Body of pancreas (tissue), 4 donors: ENCODE measurements at places on chromosomes 16 and 17.
A peak's percentile ranks its signal among the peaks of the same experiment; 100 is the strongest.

- peaks cover 12% of the 10 kb centered on the region for H3K4me1 ChIP-seq
- H3K27ac ChIP-seq = no peak overlapping the region
- no peaks in the 10 kb centered on the region for H3K36me3 ChIP-seq
- DNase-seq = no peak
- H3K4me3 ChIP-seq = no peak overlapping the region
Observed at GRCh38 chr16:69165584-69165983, 21.4 kb upstream of the SNTB2 start.

DNA sequence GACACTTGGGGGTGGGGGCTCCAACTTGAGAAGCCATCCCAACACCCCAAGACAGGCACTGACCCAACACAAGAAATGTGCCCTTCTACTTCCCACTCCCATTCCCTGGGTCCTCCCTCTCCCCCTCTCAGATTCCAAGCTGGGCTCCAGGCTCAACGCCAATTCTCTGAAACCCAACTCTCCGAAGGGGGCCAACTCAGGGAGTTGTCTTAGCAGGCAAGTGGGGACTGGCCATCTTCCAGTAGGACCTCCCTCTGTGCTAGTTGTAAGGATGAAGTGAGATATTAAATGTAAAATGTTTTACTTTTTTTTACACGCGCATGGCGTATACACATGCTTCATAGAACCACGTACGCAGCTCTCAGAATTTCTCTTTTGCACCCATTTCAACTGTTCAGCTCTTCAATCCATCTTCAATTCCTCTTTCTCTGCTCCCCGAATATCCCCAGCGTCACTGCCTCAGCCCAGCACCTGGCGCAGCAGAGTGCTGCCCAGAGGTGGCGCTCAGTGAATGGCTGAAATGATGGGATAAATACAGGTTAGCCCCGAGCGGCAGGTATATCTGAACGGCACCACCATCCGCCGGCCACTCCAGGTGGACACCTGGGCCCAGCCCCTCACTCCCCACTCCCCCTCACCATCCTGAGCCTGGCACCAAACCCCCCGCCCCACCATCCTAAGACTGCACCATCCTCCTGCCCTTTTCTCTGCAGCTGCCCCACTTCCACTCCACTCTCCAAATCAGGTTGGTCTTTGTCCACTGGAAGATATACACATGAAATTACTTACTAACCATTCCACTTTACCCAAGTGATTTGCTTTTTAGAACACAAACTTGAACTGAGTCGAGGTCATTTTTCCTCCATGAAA is 43.9 kb upstream of the TNRC6C start:
- H3K4me3 ChIP-seq = no peak overlapping the region
- DNase-seq = peak; percentile 32
- H3K4me1 ChIP-seq = peaks cover 8% of the 10 kb centered on the region
- H3K27ac ChIP-seq = no peak overlapping the region

DNA sequence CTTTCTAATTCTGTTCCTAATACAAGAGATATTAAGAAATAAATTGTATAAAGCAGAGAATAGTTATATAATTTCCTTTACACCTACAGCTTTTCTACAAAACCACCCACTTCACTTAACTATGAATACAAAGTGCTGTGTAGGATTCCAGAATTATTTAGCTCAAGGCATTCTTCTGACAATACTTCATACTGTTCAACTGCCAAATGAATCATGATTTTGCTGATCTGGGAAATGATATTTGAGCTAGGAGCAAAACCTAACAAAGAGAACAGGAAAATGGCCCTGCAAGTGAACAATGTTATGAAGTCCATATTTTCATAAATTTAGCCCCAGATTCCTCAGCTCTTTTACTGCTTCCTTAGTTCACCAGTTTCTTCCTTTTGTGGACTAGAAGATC is 12.9 kb downstream of the BBS2 start:
- H3K27ac ChIP-seq = no peak overlapping the region
- DNase-seq = no peak
- H3K4me1 ChIP-seq = no peaks in the 10 kb centered on the region
- H3K27me3 ChIP-seq = no peaks in the 10 kb centered on the region
- H3K4me3 ChIP-seq = no peak overlapping the region

DNA sequence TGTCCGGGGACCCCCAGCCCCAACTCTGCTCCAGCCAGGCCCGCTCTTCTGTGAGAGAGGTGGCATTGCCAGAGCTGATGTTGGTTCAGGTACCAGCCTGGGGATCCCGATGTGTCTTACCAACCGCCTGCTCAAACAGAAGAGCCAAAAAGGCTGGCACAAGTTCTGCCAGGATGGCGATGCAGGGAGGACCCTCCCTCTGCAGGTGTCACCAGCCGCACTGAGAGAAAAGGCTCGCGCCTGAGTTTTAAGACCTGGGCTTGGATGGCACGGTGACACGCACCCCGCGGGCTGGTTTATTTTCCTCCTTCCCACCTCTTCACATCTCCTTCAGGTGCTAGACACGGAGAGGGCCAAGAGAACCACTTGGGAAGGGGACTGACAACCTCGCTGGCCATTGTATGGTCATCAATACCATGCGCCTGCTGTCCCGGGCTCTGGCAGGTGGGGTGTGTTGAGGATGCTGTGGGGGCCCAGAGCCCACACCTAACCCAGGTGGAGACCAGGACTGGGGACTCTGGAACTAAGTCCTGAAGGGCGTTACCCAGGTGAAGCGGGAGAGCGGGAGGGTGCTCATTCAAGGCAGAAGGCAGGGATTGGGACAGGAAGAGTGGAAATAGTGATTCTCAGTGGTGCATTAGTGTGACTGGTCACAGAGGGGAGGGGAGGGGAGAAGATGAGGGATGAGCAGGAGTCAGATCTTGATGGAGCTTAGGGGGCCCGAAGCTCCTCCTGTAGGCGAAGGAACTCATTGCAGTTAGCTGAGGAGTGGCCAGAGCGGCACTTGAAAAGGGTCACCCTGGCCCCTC is 16.3 kb downstream of the FOXJ1 start:
- no peak for DNase-seq
- H3K4me3 ChIP-seq = no peak overlapping the region
- H3K4me1 ChIP-seq = peaks cover 12% of the 10 kb centered on the region
- H3K27me3 ChIP-seq = peaks cover 4% of the 10 kb centered on the region

- no peaks in the 10 kb centered on the region for H3K36me3 ChIP-seq
- peaks cover 4% of the 10 kb centered on the region for H3K4me1 ChIP-seq
- H3K4me3 ChIP-seq = no peak overlapping the region
- no peak for DNase-seq
- no peak overlapping the region for H3K27ac ChIP-seq
- no peaks in the 10 kb centered on the region for H3K27me3 ChIP-seq
Observed at GRCh38 chr17:60832151-60832585, 154.5 kb downstream of the BCAS3 start.

- no peaks in the 10 kb centered on the region for H3K4me1 ChIP-seq
- H3K27ac ChIP-seq = no peak overlapping the region
- no peak for DNase-seq
- H3K4me3 ChIP-seq = no peak overlapping the region
- H3K36me3 ChIP-seq = no peaks in the 10 kb centered on the region
Observed at GRCh38 chr16:47574091-47575054, 113.2 kb downstream of the PHKB start.

DNA sequence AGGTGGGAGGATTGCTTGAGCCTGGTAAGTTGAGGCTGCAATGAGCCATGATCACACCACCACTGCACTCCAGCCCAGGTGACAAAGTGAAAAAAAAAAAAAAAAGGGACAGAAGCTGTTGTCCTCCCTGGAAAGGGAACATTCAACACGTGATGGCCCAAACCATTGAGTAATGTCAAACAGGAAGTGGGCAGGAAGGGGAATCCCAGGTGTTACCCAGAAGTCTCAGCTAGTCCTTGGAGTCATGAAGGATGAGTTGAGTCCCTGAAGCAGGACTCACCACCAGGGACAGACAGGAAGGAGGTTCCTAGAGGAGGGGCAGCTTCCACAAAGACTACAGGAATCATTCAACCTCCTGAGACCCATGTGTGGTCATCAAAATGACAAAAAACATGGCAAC is 19.8 kb upstream of the CMIP start:
- H3K27ac ChIP-seq = no peak overlapping the region
- H3K27me3 ChIP-seq = no peaks in the 10 kb centered on the region
- peaks cover 7% of the 10 kb centered on the region for H3K4me1 ChIP-seq
- DNase-seq = no peak
- H3K4me3 ChIP-seq = no peak overlapping the region

GRCh38 chr17:79796444-79796762 is 474 bp downstream of the CBX8 start:
- no peaks in the 10 kb centered on the region for H3K36me3 ChIP-seq
- DNase-seq = no peak
- H3K27ac ChIP-seq = peak overlapping the region; percentile 86
- H3K27me3 ChIP-seq = peaks cover 5% of the 10 kb centered on the region
- H3K4me1 ChIP-seq = peaks cover 48% of the 10 kb centered on the region

- H3K4me3 ChIP-seq = no peak overlapping the region
- no peaks in the 10 kb centered on the region for H3K36me3 ChIP-seq
- DNase-seq = peak; percentile 88
- H3K27ac ChIP-seq = peak overlapping the region; percentile 60
Observed at GRCh38 chr16:3364774-3365427, 9.2 kb downstream of the OR2C1 start.

- no peaks in the 10 kb centered on the region for H3K27me3 ChIP-seq
- DNase-seq = no peak
- H3K4me3 ChIP-seq = no peak overlapping the region
- no peak overlapping the region for H3K27ac ChIP-seq
- no peaks in the 10 kb centered on the region for H3K4me1 ChIP-seq
- no peaks in the 10 kb centered on the region for H3K36me3 ChIP-seq
Observed at GRCh38 chr17:66951605-66951953, 12.9 kb upstream of the CACNG4 start.

GRCh38 chr17:77778636-77779489 is 179.6 kb upstream of the TNRC6C start:
- no peak overlapping the region for H3K27ac ChIP-seq
- H3K27me3 ChIP-seq = peaks cover 6% of the 10 kb centered on the region
- DNase-seq = peak; percentile 26
- no peak overlapping the region for H3K4me3 ChIP-seq
- H3K36me3 ChIP-seq = no peaks in the 10 kb centered on the region

GRCh38 chr17:3659541-3660111 is 8.8 kb downstream of the TAX1BP3 start:
- DNase-seq = peak; percentile 48
- H3K27ac ChIP-seq = peak overlapping the region; percentile 79
- H3K4me3 ChIP-seq = no peak overlapping the region
- H3K36me3 ChIP-seq = peaks cover 10% of the 10 kb centered on the region

DNA sequence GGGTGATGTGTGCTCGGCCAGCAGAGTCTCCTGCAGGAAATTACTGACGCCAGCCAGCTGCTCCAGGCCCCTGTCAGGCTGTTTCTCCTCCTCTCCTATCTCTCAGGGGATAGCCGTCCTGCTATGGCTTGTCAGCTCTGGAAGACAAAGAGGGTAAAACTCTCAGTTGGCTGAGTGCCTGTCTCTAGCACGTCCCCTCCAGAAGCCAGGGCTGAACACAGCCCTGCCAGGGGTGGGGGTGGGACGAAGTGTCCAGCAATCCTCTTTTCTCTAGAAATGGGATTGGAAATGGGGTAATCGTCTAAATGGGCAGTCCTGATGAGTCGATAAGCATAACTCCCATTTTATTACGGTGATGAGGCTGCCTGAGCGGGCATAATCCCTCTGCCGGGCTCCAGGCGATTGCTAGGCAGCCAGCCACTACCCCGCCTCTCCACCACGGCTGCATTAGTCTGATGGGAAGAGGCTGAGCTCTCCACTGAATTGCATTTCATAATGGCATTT is 89.1 kb upstream of the GNAO1 start:
- no peaks in the 10 kb centered on the region for H3K27me3 ChIP-seq
- no peak overlapping the region for H3K4me3 ChIP-seq
- no peaks in the 10 kb centered on the region for H3K4me1 ChIP-seq
- peak; percentile 15 for DNase-seq

DNA sequence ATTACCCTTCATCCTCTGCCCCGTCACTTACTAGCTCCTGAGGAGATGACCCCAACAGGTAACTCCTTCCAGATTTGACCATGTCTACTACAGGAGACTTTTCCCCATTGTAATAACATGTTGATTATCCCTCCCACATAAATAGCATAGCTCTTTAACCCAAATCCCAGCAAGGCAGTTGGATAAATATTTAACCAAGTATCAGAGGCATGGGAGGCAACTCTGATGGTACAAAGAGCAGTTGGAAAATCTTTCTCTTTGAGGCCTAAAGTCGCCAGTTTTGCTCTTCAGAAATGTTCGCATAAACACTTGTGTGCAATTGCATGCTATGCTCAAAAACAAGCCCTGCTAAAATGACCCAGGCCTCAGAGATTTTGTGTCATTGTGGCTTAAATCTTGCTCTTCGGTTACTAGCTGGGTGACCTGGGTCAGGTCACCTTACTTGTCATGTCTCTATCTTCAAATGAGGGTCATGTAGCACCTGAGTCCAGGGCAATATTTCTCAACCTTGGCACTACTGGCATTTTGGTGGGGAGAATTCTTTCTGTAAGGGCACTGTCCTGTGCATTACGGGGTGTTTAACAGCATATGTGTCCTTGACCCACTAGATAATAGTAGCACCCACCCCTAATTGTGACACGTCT is 48.8 kb downstream of the HSD17B2 start:
- DNase-seq = no peak
- no peaks in the 10 kb centered on the region for H3K4me1 ChIP-seq
- H3K4me3 ChIP-seq = no peak overlapping the region
- no peak overlapping the region for H3K27ac ChIP-seq
- no peaks in the 10 kb centered on the region for H3K27me3 ChIP-seq
- no peaks in the 10 kb centered on the region for H3K36me3 ChIP-seq

- H3K27ac ChIP-seq = no peak overlapping the region
- H3K36me3 ChIP-seq = no peaks in the 10 kb centered on the region
- no peak overlapping the region for H3K4me3 ChIP-seq
- H3K27me3 ChIP-seq = no peaks in the 10 kb centered on the region
Observed at GRCh38 chr16:61945511-61945910, 90.7 kb downstream of the CDH8 start.

- no peaks in the 10 kb centered on the region for H3K36me3 ChIP-seq
- H3K4me1 ChIP-seq = peaks cover 10% of the 10 kb centered on the region
- no peaks in the 10 kb centered on the region for H3K27me3 ChIP-seq
- H3K27ac ChIP-seq = no peak overlapping the region
Observed at GRCh38 chr16:17171250-17172143, 299.3 kb downstream of the XYLT1 start.

DNA sequence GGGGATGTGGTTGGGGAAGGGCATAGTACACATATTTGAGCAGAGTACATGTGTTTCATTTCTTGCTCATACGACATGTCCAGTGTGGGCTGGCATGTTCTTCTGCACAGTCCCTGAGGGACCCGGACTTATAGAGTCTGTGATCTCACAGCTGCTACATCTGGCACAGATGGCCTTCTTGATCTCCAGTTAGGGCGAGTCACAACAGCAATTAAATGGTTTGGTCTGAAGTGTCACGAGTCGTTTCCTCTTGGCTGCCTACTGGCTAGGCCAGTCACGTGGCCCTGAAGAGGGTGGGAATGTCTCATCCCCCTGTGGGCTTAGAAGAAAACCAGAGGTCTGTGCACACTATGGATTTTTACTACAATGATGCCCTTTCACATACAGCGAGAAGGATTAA is 443.6 kb downstream of the WWOX start:
- no peaks in the 10 kb centered on the region for H3K27me3 ChIP-seq
- no peak for DNase-seq
- no peak overlapping the region for H3K27ac ChIP-seq
- H3K4me3 ChIP-seq = no peak overlapping the region
